NCI-H1930 (cell line): ENCODE measurements at places on chromosomes 7 and 10.

- no peak for DNase-seq
Observed at GRCh38 chr10:2476218-2476811, 591.0 kb upstream of the PFKP start.

GRCh38 chr10:88792661-88793060, 9.9 kb upstream of the LIPM start:
- DNase-seq = no peak

GRCh38 chr7:93092757-93093370, 24.9 kb downstream of the SAMD9 start:
- DNase-seq = no peak

DNA sequence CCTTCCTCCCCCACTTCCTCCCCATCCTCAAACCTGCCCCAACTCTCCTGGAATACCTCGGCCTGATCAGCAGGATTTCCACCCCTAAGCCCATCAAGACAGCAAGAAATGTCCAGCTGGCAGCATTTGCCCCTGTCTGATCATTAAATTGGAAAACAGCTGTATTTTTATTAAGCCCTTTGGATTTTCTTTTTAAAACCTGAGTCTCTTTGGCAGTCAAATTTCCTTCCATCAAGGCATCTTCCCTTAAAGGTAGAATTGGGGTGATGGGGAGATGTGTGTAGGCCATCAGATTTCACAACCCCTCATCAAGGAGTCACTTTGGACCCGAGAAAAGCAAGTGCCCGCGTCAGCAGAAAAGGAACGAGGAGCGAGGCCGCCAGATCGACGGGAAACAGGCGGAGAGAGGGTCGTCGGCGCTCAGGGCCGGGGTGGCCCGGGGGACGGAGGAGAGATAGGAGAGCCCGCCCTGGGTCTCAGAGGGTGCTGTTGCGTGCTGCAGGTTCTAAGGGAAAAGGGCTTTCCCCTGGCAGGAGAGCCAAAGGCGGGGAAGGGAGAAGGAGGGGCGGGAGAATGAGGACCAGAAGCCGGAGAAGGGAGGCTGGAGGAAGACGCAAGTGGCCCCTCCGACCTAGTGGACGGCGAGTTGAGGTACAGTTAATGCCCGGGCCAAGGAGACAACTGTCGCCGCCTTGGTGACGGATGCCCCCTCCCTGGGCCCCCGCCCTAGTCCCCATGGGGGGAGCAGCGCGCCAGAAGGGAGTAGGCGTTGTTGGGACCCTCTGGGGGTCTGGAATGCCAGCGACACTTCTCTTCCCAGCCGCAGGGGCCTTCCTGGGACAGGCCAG, 11.5 kb upstream of the GATA3 start:
- no peak for DNase-seq

DNA sequence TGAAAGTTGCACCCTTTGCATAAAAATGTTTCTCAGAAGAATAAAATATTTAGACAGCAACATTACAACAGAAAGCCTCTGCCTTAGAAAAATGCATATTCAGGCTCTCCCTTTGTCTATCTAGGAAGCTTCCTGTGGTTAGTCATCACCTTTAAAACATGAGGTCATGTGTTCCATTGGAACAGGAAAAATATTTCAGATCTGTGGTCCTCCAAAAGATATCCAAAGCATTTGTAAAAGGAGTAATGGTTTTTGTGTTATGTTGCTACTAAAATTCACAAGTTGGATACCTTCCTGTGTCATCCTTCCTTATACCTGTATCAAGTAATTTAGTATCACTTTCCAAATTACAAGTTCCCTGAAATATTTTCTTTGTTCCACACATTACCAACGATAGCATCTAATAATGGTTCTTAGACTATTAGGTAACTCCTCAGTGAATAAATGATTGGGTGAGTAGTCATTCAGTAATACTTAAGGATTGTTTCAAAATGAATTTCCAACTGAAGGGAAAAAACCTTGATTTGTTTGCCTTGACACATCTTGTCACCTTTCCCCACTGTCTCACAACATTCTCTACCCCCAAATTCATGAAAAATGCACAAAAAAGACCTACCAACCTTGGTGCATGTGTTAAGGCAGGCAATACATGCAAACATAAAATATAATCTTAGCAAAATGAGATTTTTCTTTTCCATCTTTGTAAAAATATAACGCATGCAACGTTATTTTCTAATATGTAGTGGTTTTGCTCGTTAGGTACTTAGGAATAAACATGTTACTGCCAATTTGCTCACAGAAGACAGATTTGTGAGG, 19.7 kb upstream of the RHOBTB1 start:
- DNase-seq = no peak

DNA sequence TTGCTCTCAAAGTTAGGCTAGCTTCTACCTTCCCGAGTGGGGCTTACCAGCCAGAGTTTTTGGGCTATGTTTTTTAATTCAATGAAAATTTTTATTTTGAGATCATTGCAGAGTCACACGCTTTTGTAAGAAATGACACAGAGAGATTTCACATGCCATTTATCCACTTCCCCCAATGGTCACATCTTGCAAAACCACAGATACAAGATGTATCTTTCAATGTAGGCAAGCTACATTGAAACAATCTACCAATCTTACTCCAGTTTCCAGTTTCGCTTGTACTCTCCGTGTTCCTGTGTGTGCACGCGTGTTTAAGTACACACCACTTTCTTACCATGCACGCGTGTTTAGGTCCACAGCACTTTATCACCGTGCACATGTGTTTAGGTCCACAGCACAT, 89.4 kb upstream of the LEP start:
- DNase-seq = no peak

- DNase-seq = peak; percentile 61
Observed at GRCh38 chr7:121832347-121832746, 40.6 kb upstream of the PTPRZ1 start.

DNA sequence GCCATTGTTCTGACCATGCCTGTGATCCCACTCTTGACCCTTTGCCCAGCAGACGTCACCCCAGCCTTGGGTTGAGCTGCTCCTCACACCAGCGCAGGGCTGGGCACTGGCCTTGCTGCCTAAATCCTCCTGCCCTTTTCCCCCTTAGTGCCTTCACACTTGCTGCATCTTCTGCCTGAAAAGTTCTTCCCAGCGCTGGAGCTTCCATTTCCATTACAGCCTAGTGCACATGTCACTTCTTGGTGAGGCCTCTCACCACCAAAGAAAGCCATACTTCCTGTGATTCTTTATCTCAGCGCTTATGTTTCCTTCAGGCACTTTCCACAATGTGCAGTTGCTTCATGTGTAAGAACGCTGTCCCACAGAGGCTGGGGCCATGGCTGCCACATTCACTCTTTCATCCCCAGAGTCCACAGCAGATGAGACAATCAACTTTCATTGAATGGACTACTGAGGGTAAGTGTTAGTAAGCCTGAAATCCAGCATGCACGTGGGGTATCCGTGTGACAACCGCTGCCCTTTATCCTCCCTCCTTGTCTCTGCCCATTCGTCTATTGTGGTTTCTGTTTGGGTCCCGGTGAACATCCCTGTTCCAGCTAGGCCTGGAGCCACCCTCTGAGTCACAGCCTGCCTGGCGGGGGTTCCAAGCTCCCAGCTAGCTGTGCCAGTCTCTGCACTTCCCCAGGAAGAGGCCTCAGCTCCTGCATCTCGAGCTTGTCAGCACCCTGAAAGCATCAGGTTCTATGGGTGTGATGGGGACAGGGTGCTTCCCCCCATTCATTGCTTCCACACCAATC, 37.3 kb downstream of the ADRA2A start:
- DNase-seq = no peak

DNA sequence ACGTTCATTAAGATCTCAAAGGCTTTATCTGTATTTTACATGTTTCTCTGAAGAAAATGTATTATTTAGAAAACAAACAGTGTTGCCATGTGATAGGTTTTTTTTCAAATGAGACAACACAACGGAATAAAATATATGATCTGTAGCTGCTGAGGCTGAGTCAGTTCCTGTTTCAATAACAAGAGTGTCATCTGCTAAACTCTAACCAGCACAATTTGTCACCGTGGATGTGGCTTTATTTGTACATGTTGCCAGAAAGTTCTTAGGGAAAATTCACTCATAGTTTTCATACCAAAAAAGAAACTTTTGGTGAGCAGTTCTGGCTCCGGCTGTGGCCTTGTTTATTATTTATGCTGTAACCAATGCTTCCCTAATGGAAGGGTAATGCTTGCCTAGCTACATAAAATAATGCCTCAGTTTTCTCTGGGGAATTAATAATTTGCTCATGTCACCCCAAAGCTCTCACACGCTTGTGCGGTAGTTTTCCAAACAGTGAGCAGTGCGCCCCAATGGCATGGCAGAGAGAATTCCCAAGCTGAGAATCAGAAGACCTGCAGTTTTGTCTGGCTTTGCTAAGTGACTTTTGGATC, 20.3 kb upstream of the KLF6 start:
- DNase-seq = no peak

- no peak for DNase-seq
Observed at GRCh38 chr10:118042336-118042735, 4.4 kb downstream of the RAB11FIP2 start.

GRCh38 chr10:56943221-56943755, 582.2 kb upstream of the ZWINT start:
- DNase-seq = no peak
